ENCODE measurements at places on chromosomes 7 and 10.

DNA sequence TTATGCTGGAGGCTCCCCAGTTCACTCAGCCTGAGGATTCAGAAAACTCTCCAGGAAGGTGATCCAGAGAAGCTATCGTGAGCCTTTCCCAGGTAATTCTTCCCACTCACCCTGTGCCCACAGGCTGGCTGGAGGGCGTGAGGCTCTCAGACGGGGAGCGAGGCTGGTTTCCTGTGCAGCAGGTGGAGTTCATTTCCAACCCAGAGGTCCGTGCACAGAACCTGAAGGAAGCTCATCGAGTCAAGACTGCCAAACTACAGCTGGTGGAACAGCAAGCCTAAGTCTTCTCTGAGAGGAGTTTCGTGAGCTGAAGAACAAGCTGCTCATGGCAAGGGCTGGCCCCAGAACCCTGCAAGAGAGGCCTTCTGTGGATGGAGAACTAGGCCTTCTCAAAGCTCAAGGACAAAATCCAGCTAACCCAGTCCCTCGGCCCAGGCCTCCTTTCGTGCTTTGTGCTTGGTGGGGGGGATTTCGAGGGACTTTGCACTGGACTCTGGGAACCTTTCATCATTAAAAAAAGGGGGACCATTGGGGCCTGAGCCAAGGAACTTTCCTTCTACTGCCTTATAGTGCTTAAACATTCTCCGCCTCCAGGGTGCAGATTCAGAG is 23.6 kb downstream of the NOBOX start:
- DNase-seq: no peak

GRCh38 chr10:85919491-85920021 is 447.0 kb downstream of the GRID1 start:
- DNase-seq: no peak

GRCh38 chr10:118216020-118216419 is 126.1 kb downstream of the FAM204A start:
- DNase-seq: no peak

DNA sequence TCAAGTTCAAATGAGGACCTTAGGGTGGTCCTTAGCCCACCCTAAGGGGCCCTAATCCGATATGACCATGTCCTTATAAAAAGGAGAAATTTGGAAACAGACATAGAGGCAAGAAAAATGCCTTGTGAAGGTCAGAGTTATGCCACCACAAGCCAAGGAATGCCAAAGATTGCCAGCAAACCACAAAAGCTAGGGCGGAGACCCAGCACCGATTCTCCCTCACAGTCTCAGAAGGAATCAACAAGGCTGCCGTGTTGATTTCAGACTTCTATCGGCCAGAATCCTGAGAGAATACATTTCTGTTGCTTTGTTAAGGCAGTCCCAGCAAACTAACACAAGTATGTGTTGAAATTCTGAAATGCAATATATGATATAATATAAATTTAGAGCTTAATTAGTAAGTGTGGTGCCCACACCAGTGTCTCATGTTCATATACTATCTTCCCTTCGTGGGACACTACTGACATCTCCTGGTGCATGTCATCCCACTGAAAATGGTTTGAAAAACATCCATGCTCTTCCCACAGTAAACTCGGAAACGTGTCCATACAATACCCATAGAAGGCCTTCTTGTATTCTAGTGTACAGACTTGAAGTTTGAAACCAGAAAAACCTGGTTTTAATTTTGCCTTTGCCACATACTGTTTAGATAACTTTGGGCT is 349.0 kb downstream of the TNS3 start:
- DNase-seq: no peak

- no peak for DNase-seq
These were observed 176.0 kb upstream of the NAMPT start for GRCh38 chr7:106460792-106461254.

DNA sequence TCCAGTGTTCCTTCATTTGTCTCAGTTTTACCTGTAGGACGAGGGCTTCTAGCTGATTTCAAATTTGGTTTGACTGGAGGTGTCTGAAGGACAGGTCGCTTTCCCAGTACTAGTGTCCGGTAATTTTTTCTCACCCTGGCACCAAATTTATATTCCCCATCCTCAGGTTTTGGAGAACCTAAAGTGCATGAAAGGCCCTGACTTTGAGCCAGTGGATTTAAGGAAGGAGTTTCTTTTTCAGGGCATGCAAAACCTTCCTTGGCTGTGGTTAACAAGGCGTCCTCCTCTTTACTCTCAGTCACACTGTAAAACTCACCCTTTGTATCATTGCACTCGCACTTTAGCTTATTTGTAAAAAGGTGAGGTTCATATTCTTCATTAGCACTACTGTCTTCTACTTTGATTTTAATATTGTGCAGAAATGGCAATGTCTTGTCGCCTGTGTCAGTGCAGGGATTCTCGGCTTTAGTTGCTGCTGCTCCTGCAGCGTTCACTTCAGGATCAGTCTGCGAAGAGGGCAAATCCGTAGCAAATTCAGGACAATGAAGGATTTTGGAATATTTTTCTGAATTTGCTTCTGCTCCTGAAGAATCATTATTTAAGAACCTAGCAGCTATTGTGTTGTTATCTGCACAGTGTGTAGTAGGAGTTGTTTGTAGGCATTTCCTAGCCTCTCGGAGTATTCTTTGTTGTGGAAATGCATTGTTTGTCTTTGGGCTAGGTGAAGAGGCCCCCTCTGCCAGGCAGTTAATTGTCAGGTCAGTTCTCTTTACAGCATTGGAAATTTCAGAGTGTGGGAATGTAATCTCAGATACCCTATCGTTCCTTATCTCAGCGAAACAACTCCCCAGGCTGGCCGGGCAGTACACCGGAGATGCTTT is 9.9 kb downstream of the SKIDA1 start:
- no peak for DNase-seq

DNA sequence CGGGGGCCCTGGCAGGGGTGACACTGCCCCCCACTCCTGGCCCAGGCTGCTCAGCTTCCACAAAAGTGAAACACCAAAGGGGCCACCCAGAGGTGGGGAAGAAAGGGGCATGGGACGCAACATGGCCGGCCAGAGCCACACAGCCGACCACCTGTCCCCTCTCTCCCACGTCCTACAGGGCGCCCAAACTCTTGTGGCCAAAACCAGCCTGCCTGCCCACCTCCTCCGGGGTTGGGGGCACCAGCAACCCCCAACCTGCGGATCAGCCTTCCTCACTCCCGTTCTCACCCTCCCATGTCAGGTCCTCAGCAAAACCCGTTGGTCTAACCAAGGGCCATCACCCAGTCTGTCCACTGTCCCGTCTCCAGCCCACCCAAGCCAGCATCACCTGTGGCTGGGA is 79.5 kb upstream of the DNAAF5 start:
- no peak for DNase-seq

DNA sequence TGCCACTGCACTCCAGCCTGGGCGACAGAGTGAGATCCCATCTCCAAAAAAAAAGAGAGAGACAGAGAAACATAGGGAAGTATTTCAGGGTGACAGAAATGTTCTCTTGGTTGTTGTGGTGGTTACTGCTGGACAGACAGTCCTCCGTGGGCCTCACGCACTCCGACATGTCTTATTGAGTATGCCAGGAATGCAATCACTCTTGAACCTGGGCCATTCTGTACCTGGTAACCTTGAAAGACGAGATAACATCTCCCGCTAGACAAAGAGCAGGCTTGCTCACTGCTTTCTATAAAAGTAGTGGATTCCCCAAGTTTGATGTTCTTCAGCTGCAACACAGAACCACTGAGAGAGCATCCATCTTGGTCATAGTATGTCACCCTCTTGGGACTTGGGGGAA is 6.7 kb downstream of the CACUL1 start:
- DNase-seq: no peak

- no peak for DNase-seq
These were observed 7.0 kb downstream of the MXI1 start for GRCh38 chr10:110214371-110214826.

GRCh38 chr10:130790339-130790738 is 521.2 kb downstream of the TCERG1L start:
- no peak for DNase-seq

DNA sequence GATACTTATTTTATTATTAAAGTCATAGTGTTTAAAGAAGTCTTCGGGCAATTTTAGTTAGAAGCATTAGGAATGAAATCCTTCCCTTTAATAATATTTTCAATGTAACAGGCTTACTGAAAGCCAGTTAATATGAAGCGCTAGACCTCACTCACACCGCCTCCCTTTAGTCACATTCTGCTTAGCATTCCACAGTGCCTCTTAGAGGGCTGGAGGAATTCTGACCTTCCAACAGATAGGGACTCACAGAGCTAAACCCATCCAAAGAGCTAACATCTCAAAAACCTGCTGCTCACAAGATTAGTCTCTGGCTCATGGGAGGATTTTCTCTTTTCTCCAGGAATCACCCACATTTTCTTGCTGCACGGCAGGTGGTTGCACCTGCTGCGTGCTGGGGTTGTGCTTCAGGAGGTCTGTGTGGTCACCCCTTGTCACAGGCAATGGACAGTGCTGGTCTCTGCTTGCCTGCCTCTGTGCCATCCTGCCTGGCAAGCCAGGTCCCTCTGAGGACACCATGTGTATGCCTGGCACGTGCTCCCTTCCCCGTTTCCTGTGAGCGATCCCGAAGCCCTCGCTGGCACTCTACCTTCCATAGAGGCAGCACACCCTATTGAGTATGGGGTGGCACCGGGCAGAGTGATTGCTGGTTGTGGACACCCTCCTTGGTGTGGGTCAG is 91.8 kb downstream of the KLF6 start:
- no peak for DNase-seq

- no peak for DNase-seq
These were observed 2.8 kb upstream of the VDAC2 start for GRCh38 chr10:75207857-75208144.

DNA sequence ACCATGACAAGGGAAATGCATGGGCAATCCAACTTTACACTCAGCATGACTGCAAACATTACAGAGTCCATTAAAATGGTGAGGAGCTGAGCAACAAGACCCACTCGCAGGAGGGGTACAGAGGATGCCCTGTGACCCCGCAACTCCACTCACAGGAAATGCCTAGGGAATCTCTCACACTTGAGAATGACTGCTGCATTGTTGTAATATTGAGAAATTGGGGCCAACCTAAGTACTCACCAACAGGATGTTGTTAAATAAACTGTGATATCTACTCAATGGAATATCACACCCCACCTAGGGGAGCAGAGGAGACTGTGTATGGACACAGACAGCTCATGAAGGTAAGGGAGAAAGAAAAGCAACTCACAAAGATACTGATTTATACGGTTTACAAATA is 53.4 kb upstream of the CAMK2B start:
- DNase-seq: no peak

GRCh38 chr7:111094419-111094818 is 3.5 kb downstream of the LRRN3 start:
- no peak for DNase-seq

DNA sequence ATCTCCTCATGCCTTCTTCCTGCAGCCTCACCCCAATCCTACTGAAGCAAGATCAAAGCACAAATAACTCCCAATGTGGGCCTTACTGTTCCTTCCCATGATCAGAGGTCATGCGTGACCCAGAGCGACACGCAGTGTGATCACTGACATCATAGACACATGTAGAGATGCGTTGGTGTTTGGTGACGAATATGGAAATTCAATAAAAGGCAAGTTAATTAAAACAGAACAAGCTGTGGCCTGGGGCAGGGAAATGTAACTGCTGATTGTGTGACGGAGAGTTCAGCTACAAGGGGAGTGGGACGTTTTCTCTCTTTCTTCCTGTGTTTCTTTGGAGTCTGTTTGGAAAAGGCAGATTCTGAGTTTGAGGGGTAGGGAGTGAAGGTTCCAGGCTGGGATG is 34.8 kb upstream of the CARD11 start:
- no peak for DNase-seq

DNA sequence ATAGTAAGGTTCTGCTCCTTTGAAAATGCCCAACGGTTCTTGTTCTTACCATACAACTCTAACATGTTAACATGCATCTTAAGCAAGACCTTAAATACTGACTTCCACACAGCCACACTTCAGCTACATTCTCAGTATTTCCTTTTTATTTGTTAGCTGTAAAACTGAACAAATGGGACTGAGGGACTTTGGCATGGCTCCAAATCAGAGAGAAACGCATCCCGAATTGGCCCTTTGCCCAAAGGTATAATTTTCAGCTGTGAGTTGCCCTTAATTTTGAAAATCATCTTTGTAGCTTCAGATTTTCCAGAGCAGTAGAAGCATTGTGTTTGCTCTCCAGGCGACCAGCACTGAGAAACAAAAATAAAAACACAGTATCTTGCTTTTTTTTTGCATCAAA is 56.4 kb downstream of the NEUROD6 start:
- no peak for DNase-seq

GRCh38 chr7:139523199-139523941 is at the start of gene CLEC2L:
CLEC2L (plus strand) TSS chr7:139523685; CDS start chr7:139523928, 243 bp downstream.
- DNase-seq: no peak

DNA sequence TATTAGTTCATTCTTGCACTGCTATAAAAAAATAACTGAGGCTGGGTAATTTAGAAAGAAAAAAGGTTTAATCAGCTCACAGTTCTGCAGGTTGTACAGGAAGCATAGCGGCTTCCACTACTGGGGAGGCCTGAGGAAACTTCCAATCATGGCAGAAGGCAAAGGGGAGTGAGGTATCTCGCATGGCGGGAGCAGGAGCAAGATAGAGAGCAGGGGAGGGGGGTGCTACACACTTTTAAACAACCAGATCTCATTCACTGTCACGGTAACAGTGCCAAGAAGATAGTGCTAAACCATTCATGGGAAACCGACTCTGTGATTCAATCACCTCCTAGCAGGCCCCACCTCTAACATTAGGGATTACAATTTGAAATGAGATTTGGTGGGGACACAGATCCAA is 11.6 kb downstream of the ADAMTS14 start:
- no peak for DNase-seq

DNA sequence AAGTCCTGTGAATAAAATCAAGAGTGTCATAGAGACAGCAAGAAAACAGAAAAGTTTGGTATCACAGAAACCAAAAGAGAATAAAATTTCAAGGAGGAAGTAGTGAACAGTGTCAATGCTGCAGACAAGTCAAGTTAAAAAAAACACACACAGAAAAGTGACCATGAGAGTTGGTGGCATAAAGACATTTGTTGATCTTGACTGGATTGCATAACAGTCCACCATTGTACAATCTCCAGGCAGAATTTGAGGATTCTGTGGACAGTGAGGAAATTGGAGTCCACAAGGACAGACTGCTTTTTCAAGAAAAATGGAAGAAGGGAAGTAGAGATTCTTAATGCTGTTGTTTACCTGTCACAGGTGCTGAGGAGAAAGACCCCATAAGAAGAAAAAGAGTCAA is 412.5 kb downstream of the PLXDC2 start:
- DNase-seq: no peak

DNA sequence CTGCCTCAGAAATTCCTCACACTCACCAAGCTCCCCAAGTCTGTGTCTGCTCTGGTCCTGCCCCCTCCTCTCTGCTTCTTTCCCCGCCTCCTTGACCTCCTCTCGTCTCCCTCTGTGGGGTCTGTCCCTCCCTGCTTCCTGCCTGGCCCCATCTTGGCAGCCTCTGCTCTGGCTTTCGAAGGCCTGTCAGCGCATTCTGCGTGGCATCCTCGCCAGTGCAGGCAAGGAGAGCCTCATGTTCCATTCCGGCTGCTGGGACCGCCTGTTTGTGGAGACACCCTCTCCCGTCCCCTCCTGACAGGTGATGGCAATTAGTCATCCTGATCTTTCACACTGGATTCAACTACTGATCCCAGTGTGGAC is 51.7 kb upstream of the COL13A1 start:
- no peak for DNase-seq

- DNase-seq: no peak
These were observed 1132.0 kb upstream of the LRRTM3 start for GRCh38 chr10:65793738-65794425.

- no peak for DNase-seq
These were observed 115.1 kb upstream of the NPS start for GRCh38 chr10:127434006-127434405.

GRCh38 chr7:150569245-150569955 is 2.2 kb downstream of the GIMAP4 start:
- no peak for DNase-seq
